Endothelial cell (in vitro differentiated cells): ENCODE measurements at places on chromosomes 11 and 22.

GRCh38 chr11:110061296-110061695 is 31.9 kb upstream of the ZC3H12C start:
- DNase-seq: no peak

GRCh38 chr11:2217211-2218030 is 45.8 kb upstream of the TH start:
- DNase-seq: no peak

GRCh38 chr11:60679879-60680278 is 19.5 kb upstream of the MS4A8 start:
- no peak for DNase-seq

DNA sequence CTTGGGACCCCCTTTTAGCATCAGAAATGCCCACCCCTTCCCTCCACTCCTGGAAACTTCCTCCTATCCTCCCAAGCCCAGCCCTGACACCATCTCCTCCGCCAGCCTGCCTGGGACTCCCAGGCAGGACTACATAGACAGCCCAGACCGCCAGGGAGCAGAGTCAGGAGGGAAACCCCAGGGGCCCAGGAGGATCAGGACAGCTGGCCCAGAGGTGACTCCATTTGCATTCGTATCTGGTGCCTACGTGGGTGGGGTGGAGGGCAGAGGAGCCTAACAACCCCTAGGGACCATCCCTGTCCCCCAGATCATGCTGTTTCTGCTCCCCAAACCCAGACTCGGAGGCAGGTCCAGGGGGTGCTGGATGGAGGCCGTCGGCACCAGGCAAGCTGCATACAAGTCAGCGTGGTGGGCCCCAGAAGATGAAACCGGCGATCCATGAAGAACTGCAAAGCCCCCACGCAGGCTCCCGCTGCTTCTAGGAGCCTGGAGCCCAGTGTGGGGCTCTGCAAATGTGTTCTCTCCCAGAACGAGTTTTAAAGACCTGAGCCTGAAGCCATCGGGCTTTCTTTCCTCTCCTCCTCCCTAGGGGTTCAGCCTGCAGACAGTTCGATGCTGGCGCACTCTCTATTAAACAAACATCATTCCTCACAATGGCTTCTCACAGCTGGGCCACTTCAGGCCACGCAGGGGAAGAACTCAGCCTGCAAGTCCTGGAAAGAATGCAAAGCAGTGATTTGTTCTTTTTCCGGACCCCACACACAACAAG is 1506.8 kb downstream of the BRD1 start:
- no peak for DNase-seq

- DNase-seq: peak; percentile 6
Measured at GRCh38 chr11:121291896-121292494, 576 bp upstream of the SC5D start.

DNA sequence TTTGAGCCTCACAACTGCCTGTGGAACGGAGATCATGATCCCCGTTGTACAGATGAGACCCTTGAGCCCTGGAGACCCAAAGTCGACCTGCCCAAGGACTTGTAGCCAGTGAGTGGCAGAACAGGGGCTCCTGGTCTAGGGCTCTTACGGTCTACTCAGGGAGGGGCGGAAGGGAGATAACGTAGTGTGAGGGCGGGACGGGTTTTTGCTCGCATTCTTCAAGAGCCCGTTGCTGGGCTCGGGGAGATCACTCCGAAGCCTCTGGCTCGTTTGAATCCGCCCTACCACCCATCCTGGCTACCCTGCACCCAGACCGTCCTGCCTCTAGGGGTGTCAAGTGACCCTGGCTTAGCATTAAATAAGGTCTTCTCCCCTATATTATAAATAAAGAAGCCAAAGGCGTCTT is 639 bp downstream of the CRY2 start:
- peak; percentile 37 for DNase-seq

- DNase-seq: no peak
Measured at GRCh38 chr22:27903805-27904473, 15.1 kb downstream of the PITPNB start.
